T-helper 1 cell (primary cell): ENCODE measurements at places on chromosomes 5 and 9.

DNA sequence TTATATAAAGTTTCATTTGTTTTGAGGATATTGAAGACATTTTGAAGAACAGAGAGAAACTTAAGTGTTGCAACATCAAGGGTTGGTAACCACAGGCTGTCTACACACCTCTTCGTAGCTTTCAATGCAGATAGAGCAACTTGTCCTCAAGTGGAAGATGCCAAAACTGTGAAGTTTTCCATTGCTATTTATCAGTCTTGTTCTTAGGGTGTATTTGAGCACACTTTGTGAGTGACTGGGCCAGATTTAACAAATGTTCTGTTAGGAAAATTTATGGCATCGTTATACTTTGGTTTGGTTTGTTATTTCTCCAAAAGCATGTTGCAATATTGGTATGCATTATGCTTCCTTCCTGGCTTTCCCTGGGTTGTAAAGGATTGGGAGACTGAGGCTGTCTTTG is 31.6 kb downstream of the NNT start:
- DNase-seq, result no peak

- no peak for DNase-seq
Observed at GRCh38 chr5:143495821-143496275, 92.4 kb upstream of the NR3C1 start.

DNA sequence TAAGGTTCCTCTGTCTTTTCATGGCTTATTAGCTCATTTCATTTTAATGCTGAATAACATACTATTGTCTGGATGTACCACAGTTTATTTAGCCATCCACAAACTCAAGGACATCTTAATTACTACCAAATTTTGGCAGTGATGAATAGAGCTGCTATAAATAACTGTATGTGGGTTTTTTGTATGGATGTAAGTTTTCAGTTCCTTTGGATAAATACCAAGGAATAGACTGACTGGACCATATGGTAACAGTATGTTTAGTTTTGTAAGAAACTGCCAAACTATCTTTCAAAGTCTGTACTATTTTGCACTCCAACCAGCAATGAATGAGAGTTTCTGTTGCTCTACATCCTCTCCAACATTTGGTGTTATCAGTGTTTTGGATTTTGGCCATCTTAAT is 38.7 kb downstream of the SCAMP1 start:
- DNase-seq, result no peak

DNA sequence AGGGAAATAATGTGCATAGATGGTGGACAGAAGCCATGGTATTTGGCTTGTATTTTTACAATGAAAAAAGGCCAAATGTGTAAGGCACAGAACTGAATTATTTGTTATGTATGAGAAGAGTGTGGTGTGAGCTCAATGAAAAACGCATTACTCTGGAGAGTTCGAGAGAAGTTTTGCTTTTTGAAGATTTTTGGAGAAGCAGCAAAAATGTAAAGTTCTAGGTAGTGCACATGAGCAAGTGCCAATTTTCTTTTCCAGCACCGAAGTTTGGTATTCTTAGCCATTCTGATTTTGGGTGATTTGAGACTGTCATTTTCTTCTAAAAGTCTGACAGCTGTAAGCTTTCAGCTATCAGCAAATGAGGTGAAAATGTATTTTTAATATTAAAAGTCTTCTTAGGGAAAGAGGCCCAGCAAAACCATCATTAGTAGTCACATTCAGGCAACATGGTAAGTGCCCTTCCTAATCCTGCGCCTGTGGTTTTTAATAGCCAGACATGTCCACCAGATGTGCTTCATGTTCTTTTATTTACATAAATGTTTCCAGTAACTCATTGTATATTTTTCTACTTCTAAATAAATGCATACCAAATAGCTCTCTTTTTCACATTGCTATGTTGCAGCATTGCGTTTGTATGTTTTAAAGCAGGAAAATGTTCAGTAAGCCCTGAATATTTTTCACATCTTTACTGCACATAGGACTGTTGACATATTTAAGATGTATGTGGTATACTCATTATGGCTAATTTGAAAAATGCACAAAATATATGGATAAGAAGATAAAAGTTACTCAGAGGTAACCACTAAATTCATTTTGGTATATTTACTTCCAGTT is 50.4 kb downstream of the RASGRF2 start:
- no peak for DNase-seq

DNA sequence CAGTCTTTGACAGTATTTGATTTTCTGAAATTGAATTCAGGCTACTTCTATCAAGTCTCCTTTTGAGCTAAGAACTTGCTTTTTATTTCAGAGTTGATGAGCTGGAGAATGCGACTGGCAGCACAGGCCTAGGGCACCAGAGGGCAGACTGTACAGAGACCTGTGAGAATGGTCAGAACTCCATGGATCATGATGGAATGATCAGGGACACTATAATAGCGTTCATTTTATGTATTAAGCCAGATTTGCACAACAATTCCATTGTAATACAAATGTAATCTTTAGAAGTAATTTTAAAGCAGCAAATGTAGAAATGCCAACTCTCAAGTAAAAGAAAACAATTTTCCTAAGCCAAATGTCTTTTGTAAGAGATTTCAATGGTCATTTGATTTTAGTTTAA is 902.4 kb downstream of the NR2F1-AS1 start:
- no peak for DNase-seq

- no peak for DNase-seq
Observed at GRCh38 chr5:133539818-133540217, 72.5 kb downstream of the FSTL4 start.

DNA sequence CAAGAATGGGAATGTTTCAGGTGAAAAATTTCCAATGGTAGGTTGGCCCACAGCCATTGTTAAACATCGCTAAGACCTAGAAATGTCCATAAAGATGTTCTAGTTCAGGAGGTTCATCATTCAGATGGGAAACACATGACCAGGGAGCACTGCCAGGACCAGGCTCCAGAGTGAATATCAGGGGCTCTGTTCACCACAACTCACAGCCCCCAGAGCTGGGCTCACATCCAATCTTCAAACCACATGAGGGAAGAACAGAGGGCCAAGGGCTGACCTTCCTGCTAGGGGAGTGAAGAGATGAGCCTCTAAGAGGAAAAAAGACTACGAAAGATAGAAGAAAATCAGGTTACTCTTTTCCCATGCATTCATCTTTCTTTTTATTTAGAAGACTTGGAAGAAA is 205.8 kb downstream of the SEMA5A start:
- no peak for DNase-seq

DNA sequence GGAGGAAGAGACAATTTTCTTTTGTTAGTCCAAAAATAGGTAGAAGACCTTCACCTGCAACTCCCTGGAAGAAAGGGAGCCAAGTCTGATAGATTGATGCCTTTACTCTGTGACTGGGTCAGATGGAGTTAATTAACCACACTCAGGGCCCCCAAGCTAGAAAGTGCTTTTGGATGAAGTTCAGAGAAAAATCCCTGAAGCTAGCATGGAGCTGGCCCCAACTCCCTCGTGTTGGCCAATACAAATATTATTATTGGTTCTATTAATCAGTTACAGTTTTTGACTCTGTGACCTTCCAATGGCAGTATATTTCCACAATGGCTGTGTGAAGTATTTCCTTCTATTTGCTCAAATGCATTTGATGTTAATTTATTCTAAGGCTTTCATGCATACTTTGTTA is 1753.5 kb downstream of the EFNA5 start:
- no peak for DNase-seq

DNA sequence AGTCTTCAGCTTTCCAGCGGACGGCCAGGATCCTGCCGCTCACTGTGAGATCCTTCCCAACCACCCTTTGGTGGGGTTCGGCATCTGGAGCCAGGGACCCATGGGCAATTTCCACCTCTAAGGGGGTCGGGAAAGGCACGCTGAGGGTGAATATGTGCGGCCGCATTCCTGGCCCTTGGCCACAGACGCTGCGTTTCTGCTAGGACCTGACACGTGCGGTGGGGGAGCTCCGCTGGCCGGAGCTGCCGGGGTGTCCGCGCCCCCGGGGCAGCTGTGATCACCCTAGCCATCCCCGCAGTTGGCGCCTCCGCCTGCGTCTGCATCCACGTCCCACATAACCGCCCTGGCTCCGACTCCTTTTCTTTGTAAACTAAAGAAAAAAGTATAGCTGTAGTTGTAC is 5.3 kb upstream of the DNAJA1 start:
- no peak for DNase-seq

- no peak for DNase-seq
Observed at GRCh38 chr5:17678751-17679324, 44.6 kb downstream of the TAF11L14 start.

GRCh38 chr9:121667214-121667613 is 15.8 kb downstream of the DAB2IP start:
- DNase-seq, result no peak

- no peak for DNase-seq
Observed at GRCh38 chr5:137296213-137296781, 202.8 kb downstream of the SPOCK1 start.

DNA sequence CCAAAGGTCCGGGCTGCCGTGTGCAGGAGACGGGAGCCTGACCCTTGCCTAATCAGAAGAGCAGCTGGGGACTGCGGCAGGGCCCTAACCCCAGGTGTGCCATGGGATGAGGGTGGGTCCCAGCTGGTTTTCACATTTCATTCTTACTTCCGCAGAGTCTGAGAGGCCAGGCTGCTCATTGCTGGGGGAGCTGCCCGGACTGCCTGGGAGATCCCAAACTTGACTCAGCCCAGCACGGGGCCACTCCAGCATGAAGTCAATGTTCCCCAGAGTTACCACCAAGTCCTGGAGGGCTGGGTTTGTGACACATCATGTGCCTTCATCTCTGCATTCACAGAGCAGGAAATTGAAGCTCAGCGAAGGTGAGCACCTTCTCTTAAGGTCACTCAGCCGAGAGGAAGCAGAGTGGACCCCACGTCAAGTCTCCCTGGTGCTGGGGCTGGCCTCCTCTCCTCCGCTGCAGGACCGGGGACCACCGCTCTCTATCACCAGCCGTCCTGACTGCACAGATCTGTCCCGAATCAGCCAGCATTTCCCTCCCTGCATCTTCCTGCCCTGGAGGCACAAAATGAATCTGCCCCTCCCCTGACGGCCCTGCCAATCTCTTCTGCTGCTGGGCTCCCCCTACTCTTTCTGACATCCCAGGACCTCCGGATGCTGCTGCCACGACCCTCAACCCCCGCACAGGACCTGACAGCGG is 54.6 kb upstream of the PHYKPL start:
- no peak for DNase-seq

DNA sequence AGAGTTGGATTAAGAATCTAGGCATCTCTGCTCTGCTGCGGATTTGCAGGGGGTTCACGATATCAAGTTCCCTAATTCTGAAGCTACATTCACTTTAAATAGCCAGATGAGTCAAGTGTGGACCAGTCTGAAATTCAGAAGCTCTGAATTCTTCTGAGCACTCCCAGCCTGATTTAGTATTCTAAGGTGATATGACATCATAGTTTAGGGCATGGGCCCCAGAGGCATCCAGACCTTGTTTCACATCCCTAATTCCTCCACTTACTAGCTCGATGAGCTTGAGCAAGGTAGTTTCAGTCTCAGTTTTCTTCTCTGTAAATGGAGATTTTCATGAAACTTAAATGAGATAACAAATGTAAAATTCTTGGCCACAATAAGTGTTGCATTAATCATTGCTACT is 65.2 kb downstream of the TMEM167A start:
- DNase-seq, result no peak

DNA sequence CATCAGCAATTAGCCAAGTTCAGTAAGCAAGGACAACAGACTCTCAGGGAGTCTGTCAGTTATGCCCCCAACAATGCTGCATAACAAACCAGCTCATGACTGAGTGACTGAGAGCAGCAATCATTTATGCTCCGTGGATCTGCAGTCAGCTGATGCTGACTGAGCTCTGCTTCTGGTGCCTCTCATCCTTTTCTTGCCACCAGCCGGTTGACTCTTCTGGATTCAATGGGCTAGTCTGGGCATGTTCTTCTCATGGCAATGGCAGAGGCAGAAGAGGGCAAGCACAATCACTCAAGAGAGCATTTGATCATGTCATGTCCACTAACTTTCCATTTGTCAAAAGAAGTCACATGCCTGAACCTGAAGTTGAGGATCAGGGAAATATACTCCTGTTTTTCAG is 157.0 kb upstream of the NTRK2 start:
- no peak for DNase-seq

- DNase-seq, result no peak
Observed at GRCh38 chr9:137749511-137749910, 128.1 kb upstream of the CACNA1B start.

- DNase-seq, result no peak
Observed at GRCh38 chr5:132260051-132260450, 2.6 kb downstream of the PDLIM4 start.

- no peak for DNase-seq
Observed at GRCh38 chr5:68070591-68071281, 144.8 kb upstream of the PIK3R1 start.

DNA sequence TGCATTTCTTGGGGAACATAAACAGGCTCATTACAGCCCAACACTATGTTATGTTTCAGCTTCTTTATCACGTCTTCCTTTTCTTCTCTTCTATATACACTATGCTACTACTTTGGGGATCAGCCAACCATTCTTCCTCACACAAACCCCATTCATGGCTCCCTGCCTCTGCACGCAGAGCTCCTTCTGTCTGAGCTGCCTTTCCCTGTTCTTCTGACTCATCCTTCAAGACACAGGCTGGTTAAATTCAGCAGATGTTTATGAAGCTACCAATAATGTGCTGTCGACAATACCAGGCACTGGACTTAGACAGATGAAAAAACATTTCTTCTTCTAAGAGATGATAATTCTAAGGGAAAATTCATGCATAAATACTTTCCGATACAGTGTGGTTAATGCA is 102.5 kb upstream of the TXNDC8 start:
- DNase-seq, result no peak

DNA sequence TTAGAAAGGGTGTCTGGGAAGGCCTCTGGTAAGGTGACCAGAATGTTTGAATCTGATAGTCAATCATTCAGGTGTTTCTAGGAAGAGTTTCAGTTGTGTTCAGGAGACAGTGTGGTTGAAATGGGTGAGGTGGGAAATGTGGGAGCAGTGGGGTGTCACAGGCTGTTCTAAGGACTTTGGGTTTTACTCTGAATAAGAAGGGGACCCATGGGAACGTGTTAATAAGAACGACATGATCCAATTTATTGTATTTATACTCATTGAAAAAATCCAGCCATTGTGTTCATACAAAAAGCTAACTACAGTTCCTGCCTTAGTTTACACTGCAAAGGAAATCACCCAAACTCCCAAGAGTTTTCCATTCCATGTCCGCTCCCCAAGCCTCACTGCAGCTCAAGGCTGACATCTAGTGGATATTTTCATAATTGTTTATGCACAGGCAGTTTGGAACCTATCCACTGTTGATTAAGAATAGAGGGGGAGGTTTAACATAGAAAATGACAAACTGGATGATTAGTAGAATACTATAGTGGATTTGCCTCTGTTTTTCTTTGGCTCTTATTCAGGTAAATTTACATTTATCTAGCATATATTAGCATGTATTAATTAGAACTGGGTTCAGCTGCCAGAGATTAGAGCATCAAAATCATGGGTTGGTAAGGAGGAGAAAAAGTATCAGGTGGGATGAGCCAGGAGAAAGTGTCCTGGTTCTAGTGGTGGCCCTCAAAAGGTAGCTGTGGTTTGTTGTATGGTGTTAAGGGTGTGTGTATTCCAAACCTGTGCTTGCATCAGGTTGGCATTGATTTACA is 17.7 kb downstream of the CAVIN4 start:
- DNase-seq, result peak; percentile 19

- DNase-seq, result no peak
Observed at GRCh38 chr5:119400245-119400644, 44.4 kb downstream of the TNFAIP8 start.

GRCh38 chr9:120941046-120941770 is 14.6 kb upstream of the TRAF1 start:
- no peak for DNase-seq

- DNase-seq, result no peak
Observed at GRCh38 chr9:124256517-124257069, 1.2 kb upstream of the NEK6 start.
